ENCODE measurements at places on chromosomes 7 and 10.
A peak's percentile ranks its signal among the peaks of the same experiment; 100 is the strongest.

DNA sequence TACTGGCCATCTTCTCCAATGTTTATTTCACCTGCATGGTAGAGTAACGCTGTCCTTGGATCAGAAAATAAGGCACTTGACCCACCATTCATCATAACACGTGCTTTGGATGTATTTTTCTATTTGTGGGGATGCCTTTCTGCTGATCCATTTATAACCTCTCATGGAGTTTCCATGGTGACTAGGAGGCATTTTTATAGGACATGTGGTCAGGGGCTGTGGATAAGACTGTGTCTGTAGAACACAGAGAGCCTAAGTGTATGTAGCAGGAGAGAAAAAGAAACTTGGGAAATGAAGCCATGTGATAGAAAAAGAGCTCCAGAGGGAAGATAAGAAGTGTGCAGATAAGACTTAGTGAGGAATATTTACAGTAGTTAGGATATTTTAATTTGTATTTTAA lies 184.2 kb downstream of the POU6F2 start:
- DNase-seq = no peak

DNA sequence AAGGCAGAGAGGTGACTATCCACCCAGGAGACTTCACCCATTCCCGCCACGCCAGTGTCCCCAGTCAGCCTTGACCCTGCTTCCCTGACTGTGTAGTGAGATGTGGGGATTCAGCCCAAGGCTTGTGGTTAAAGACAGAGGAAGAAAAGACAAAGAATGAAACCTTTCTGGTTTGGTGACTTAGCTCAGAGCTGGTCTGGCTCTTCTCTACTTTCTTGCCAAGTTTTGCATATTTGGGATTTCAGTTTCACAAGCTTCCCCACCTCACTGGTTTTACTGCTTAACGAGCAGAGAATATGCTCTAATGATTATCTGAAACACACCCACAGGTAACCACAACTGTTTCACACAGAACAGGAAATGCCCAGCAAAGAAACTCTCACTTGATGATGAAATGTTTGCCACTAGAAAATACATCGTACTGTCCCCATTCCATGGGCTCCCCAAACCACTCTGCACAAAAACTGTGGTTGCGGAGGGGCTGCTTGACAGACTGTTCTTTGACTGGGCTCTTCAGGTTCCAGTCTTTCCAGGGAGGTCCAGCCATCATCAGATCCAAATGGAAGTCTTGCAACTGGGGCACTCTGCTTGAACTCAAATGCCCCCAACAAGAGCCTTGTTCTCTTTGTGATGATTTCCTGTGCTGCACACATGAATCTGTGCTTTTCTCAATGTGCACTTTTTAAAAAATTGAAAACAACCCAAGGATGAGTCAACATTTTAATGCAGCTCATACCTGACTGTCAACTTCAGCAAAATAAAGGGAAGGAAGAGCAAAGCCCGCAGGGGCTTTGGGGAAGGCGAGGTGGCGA lies 95.5 kb downstream of the CTBP2 start:
- no peak for DNase-seq

GRCh38 chr7:12630513-12630819 lies 57.0 kb upstream of the ARL4A start:
- DNase-seq = no peak

DNA sequence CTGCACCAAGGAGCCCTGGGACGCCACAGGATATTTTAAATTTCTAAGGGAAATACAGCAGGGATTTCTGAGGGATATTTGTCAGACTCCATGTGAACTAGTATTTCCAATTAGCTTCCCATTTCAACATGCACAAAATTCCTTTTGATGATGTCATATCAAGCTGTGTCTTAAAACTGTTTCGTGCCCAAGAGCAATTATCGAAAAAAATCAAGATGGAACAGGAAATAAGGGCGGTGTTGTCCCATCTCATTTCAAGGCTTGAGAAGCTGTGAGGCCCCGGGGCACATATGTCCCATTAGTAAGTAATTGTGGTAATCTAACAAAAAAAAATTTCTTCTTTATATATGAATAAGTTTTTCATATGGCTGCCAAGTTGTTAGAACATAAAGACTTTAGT lies 47.4 kb downstream of the PPP1R17 start:
- DNase-seq = no peak

DNA sequence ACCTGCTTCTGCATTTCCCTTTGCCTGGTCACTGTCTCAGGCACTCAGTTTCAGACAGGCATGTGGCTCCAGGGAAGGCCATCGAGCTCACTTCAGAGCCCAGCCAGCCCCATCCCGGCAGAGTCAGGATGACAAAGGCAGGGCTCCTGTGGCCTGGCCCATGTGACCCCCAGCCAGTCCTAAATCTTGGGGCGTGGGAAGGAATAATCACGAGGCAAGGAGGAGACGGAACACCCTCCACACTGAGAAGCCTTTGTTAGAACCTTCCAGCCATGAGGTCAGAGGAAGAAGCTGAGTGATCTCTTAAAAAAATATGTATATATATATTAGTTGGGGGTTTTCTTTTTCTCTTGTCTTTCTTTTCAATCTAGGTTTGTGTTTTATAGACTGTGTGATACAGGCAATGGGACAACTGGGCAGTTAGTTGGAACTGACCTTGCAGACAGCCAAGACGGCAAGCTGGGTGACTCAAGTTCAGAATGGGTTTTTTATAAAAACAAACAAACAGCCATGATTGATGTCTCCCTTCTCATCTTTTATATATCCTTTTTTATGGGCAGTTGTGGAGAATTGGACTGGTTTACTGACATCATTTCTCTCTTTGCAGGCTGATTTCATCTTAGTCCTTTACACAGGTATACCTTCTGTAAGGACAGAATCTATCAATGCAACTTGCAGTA lies 60.8 kb downstream of the CHN2 start:
- no peak for DNase-seq

GRCh38 chr7:115754226-115754625 lies 276.3 kb downstream of the TFEC start:
- DNase-seq = no peak

- peak; percentile 59 for DNase-seq
Measured at GRCh38 chr7:503575-504111, 16.0 kb downstream of the PDGFA start.

- no peak for DNase-seq
Measured at GRCh38 chr10:105239311-105240219, 598.5 kb downstream of the SORCS3 start.

DNA sequence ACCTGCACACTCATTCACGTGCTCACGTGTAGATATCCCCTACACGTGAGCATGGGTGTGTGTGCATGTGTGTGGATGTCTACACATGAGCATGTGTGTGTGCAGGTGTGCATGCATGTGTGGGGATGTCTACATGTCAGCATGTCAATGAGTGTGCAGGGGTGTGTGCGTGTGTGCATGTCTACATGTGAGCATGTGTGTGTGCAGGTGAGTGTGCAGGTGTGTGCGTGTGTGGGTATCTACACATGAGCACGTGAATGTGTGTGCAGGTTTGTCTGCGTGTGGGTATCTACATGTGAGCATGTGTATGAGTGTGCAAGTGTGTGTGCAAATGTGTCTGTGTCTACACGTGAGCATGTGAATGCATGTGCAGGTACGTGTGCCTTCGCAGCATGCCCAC lies 274.8 kb downstream of the PTPRN2 start:
- no peak for DNase-seq

GRCh38 chr10:15448598-15448997 lies 77.5 kb upstream of the FAM171A1 start:
- DNase-seq = no peak

- DNase-seq = no peak
Measured at GRCh38 chr7:152513861-152514770, 78.3 kb upstream of the KMT2C start.

- DNase-seq = no peak
Measured at GRCh38 chr10:70890917-70891431, 2.6 kb upstream of the PCBD1 start.

- no peak for DNase-seq
Measured at GRCh38 chr7:152419473-152420429, 16.1 kb downstream of the KMT2C start.

GRCh38 chr10:27072436-27073114 lies 27.7 kb downstream of the ANKRD26 start:
- DNase-seq = no peak

GRCh38 chr7:91850455-91850854 lies 30.0 kb downstream of the MTERF1 start:
- DNase-seq = no peak

GRCh38 chr10:62264702-62265436 lies 3.8 kb downstream of the RTKN2 start:
- no peak for DNase-seq

GRCh38 chr7:116095396-116095795 lies 64.8 kb upstream of the TFEC start:
- no peak for DNase-seq

GRCh38 chr7:91347290-91347689 lies 83.1 kb downstream of the FZD1 start:
- DNase-seq = no peak

GRCh38 chr10:92756201-92757065 lies 66.7 kb downstream of the HHEX start:
- peak; percentile 18 for DNase-seq

- peak; percentile 71 for DNase-seq
Measured at GRCh38 chr7:44283381-44284211, 41.8 kb downstream of the CAMK2B start.

DNA sequence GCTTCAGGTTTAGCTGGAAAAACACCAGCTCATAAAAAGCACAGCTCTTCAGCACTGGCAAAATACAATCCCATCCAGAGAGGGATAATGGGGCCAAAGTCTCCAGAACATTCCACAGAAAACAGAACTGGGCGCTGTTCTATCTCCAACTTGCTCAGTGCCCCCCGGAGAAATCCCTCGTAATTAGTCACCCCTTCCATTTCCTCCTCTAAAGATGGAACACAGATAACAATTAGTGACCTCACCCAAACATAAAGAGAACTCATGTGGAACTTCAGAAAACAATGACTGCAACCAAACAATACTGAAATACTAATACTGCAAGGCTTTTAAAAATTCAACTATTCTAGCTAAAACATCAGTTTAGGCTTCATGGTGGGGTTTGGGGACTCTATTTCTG lies 46.3 kb downstream of the KIAA1549 start:
- no peak for DNase-seq

DNA sequence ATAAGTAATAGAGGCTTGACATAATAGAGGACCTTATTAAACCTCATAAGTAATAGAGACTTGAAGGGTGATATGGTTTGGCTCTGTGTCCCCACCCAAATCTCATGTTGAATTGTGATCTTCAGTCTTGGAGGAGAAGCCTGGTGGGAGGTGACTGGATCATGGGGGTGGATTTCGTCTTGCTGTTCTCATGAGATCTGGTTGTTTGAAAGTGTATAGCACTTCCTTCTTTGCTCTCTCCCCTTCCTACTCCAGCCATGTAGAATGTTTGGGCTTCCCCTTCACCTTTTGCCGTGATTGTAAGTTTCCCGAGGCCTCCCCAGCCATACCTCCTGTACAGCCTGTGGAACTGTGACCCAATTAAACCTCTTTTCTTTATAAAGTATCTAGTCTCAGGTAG lies 8.6 kb downstream of the KIFBP start:
- no peak for DNase-seq

DNA sequence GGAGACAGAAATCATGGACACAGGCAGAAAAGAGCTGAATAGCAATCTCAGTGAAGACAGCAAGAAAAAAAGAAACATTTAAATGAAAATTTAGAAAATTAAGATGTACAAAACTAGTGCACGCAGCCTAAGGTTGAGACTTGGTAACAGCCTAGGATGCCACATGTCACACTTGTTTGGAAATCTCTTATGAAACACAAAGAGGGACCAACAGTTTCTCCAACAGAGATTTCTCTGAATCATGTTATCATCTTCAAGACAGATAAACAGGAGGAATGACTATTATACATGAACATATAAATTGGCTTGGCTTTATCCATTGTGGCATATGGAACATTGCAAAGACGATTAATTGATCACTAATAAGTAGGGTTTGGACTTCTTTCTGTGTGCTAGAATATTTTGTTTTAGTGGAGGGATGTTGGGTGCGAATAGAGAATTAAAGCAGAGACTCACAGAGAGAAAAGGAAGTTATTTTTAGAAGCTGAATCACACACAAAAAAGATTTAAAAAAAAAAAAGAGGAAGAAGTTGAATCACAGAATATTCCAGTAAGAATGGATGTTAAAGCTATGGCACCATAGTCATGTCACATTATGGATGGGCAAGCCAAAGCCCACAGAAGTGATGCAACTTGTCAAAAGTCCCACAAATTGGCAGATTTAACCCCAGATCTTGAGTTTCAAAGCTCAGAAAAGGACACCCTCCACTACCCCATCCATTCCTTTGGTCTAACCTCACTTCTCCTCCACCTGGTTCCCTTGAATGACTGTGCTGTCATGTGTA lies 91.6 kb downstream of the MYOF start:
- no peak for DNase-seq

DNA sequence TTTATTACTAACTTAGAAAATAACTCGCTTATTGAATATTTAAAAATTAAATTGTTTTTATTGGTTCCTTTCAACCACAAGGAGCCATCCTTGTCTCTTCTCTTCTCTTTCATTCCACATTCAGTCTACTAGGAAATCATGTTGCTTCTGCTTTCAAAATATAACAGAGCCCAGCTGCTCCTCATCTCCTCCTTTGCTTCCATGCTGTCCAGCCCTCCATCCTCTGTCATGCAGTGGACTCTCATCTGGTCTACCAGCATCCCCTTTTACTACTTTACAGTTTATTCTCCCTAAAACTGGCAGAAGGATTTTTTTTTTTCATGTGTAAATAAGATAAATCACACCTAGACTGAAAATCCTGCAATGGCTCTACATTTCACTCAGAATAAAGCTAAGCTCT lies 198.2 kb upstream of the CSTF2T start:
- DNase-seq = no peak

- DNase-seq = no peak
Measured at GRCh38 chr10:119962837-119963236, 70.3 kb downstream of the SEC23IP start.

GRCh38 chr10:79146611-79147130 lies 77.9 kb downstream of the ZMIZ1 start:
- DNase-seq = peak; percentile 87

- DNase-seq = no peak
Measured at GRCh38 chr10:124005991-124006392, 87.4 kb downstream of the CHST15 start.

- DNase-seq = no peak
Measured at GRCh38 chr7:102306916-102307677, 20.4 kb downstream of the SH2B2 start.

- no peak for DNase-seq
Measured at GRCh38 chr7:101869026-101869900, 51.8 kb downstream of the CUX1 start.

GRCh38 chr10:132943791-132944404 lies 1.5 kb upstream of the CFAP46 start:
- peak; percentile 29 for DNase-seq

DNA sequence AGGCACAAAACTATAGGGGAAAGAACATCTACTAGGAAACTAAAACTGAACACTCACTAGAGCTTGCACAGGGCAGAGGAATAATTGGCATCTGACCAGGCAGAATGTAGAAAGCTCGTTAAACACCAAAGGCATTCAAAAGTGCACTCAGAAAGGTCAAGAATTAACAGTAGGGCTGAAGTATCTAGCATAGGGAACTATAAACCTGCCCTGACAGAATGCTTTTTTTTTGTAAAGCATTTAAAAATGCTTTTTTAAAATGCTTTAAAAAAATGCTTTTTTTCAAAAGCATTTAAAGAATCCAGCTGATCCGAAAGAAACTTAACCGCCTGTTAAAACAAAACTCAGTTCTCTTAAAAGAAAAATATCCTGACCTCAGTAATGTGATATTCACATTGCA lies 74.6 kb upstream of the EGFR start:
- DNase-seq = no peak
